Daoy (cell line): ENCODE measurements at places on chromosomes 7 and 10. TPM values are rescaled to one million over a fixed set of nuclear protein-coding genes. Genes with fewer than 3 reads are reported as not detected.

DNA sequence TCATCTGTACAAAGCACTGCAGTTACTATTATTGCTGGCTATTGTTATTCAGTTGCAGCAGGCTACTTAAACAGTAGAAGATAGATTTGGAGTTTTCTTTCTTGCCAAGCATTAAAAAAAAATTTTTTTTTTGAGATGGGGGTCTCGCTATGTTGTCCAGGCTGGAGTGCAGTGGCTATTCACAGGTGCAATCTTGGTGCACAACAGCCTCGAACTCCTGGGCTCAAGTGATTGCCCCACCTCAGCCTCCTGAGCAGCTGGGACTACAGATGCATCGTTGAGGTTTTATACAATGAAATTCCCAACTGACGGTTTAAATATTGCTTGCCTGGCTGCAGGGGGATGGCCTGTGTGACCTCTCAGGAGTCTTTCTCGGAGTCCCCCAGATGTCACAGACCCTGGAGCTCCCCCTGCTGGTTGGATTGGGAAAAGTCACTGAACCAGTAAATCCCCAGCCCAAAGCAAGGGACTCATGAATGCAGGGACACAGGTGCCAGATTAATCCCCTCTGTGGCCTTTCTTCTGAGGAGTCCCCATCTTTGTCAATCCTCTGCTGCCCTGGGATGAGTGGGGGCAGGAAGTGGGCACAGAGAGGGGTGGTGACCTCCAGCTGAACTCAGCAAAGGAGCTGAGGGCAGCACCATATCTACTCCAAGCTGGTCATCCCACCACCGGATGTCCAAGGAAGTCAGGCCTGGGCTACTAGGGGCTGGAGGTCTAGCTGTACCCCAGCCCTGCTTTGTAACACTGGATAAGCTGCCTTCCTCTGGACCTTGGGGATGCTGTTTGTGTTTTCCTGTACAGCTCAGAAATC is 149.6 kb downstream of the C10orf105 start:
- peak; percentile 38 for DNase-seq

GRCh38 chr10:24816868-24817396 is 93.2 kb upstream of the ARHGAP21 start:
- no peak for DNase-seq

DNA sequence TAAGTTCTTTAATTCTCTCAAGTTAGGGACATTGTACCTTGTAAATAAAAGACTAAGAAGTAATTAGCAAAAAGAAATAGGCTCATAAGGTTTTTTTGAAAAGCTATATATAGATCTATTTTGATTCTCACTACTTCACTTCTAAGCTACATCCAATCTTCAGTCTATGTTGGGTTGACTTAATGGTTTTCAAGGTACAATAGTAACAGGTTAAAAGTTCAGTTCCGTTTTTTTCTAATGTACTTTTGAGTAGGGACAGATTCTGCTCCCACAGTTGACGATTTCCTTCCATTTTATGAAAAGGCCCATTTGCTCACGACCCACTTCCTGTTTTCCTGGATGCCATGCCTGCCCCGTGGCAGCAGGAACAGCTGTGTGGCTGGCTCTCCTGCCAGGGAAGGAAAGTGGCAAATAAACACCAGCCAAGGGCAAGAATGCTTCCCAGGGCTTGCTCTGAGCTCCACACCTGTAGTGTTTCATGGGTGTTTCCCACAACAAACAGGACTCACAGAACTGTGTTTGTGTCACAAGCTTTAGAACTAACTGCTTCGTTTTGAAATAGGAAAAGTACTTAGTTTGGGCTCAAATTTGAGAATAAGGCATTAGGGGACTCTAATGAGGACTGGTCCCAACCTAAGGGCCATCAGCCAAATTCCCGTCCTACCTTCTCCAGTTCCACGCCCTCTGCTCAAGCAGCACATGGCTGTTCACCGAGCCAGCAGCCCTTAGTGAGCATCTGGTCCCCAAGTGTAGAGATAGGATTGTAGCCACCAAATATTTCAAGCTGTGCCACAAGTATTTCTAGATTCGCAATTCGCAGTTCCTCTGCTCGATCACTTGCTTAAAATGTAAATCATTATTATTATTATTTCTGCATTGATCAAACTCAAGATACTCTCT is 240.7 kb downstream of the COBL start:
- no peak for DNase-seq

DNA sequence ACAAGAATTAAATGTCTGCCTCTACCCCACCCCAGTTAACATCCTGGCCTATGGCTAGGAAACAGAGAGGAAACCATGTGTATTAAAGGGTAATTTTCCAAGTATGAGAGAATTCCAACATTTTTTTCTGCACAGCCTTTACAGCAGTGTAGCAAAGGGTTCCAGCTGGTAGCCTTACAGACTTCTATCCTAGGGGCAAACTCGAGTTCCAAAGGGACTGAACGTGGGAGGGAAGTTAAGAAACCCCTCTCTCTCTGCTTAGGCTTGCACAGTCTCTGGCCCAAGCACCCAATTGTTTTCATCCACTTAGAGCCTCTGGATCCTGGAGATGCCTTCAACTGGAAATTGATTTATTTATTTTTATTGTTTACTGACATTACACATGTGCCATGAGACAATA is 60.3 kb downstream of the SLC16A12 start:
- DNase-seq, result no peak

- DNase-seq, result no peak
Measured at GRCh38 chr10:132814469-132814856, 28.5 kb upstream of the NKX6-2 start.

GRCh38 chr7:73738612-73739386 is at the start of gene ABHD11:
Gene ABHD11, minus strand, starts transcription at chr7:73738802. Its CDS starts 32 bp downstream, at chr7:73738770.
- peak; percentile 99 for DNase-seq

DNA sequence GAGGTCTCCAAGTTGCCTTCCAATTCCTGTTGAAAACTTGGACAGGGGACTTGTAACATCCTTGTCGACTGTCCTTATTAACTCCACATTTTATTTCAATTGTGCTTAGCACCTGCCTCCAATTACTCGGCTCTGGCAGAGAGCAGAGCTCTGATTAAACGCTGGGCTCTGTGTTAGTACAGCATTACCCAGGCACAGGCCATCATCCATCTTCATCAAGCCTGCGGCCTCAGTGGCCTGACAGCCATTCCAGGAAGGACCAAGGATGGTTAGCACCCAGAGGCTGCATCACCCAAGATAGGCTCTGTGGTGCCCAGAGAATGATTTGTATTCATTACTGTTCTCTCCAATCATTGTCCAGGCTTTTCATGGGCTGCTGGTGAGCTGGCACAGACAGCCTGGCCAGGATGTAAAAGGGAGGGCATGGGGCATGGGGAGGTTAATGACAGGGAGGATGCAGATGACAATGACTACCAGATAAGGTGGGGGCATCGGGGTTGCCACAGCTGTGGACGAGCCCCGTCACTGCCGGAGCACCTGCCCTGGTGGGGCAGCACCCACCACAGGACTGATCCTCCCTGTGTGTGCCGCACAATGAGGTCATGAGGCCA is 123.3 kb downstream of the PTPN20 start:
- DNase-seq, result no peak

- DNase-seq, result no peak
Measured at GRCh38 chr7:115674467-115675024, 356.0 kb downstream of the TFEC start.

- DNase-seq, result no peak
Measured at GRCh38 chr10:83083831-83084230, 1055.5 kb upstream of the GHITM start.

GRCh38 chr10:33487014-33487776 is 152.7 kb upstream of the NRP1 start:
- peak; percentile 17 for DNase-seq

DNA sequence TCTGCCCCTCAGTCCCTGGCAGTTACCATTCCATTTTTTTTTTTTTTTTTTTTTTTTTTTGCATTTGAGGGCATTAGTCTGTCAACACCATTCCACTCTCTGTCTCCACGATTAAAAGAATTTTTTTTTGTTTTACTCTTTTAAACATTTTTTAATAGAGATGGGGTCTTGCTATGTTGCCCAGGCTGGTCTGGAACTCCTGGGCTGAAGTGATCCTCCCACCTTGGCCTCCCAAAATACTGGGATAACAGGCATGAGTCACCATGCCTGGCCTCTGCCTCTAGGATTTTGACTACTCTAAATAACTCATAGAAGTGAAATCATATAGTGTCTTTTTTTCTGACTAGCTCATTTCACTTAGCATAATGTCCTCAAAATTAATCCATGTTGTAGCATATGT is 16.5 kb upstream of the CLDN3 start:
- DNase-seq, result no peak

GRCh38 chr10:85864868-85865526 is 501.6 kb downstream of the GRID1 start:
- no peak for DNase-seq

DNA sequence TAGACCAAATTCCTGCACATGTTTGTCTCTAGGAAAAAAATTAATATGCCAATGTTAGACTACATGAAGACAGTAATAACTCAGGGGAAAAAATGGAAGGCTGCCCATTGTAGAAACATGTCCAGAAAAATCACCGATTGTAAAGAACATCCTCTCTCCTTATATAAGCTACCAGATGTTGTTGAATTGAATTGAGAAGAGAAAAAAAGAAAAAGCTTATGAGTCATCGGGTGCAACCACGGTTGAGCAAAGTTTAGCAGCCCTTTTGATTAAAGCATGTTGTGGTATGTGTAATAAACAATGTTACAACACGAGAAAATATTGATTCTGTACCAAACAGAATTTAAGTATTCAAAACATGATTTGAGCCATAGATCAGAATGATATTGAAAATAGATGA is 102.3 kb upstream of the ARHGAP21 start:
- DNase-seq, result peak; percentile 22

- DNase-seq, result no peak
Measured at GRCh38 chr7:135188298-135188984, 17.9 kb upstream of the CYREN start.

The PTN gene
- 16.4 and 19.5 TPM in 2 replicates for total RNA-seq

The BHLHA15 gene
- total RNA-seq, result not detected in 2 replicates

The SPOCK2 gene
- 0.29 TPM in 1 of 2 replicates, not detected in the other for total RNA-seq
